Inflammatory macrophage (primary cell): ENCODE measurements at places on chromosomes 2 and 18.

GRCh38 chr2:33073018-33073417 is 126.3 kb downstream of the LTBP1 start:
- DNase-seq, result no peak

DNA sequence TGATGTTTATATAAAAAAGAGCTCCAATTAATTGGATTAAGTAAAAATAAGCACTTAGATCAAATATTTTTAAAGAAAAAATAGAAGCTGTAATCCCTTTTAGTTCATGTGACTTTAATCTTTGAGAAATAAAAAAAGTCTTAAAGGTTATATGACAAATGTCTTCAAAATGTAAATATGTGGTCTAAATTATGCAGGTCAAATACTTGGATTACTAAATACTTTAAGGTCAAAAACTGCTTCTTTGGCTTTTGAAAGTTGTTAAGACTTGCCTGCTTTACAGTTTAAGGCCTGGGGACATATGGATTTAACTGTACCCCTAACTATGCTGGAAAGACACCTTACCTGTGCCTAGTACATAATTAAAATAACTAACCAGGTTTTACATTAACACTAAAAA is 15.5 kb upstream of the PDK1 start:
- DNase-seq, result no peak

DNA sequence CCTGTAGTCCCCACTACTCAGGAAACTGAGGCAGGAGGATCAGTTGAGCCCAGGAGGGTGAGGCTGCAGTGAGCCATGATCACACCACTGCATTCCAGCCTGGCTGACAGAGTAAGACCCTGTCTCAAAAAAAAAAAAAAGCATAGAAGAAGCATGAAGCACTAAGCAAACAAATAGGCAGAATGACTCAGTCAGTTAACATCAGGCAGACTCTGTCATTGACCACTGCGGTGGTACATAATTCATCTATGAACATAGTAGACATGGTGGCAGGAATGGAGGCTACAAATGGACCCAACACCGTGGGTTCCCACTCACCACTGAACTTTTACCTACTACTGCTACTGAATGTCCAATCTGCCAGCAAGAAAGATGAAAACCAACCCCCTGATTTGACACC is 7.6 kb upstream of the ASXL2 start:
- DNase-seq, result no peak

GRCh38 chr18:63730773-63731172 is 28.0 kb downstream of the SERPINB11 start:
- DNase-seq, result no peak

DNA sequence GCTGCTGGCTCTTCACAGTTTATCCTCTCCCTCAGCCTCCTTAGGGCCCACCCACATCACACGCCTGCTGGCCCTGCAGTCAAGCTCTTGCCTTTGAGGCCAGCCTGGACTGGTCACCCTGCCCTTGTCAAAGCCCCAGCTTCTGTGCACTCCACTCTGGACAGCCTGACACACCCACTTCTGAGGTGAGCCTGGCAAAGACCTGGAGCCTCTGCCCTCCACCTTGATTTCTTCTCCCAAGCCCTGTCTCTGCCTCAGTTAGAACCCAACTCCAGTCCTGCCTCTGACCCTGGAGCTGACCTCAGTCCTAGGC is 37.0 kb upstream of the TAF1B start:
- DNase-seq, result no peak

DNA sequence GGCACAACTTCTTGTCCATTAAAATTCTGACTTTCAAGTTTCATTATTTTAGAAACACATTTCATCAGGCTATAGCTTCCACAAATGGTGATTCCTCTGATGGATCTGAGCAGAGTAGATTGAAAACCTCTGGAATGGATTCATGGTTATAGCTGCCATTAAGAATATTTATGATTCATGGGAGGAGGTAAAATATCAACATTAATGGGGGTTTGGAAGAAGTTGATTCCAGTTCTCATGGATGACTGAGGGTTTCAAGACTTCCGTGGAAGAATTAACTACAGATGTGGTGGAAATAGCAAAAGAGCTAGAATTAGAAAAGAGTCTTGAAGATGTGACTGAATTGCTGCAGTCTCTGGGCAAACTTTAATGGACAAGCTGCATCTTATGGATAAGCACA is 797.4 kb downstream of the SUCLG1 start:
- DNase-seq, result no peak

- no peak for DNase-seq
Observed at GRCh38 chr2:86490245-86490644, 49.1 kb downstream of the KDM3A start.

- no peak for DNase-seq
Observed at GRCh38 chr2:45237850-45238542, 228.7 kb upstream of the SIX2 start.

GRCh38 chr2:160010361-160011145 is 51.9 kb downstream of the PLA2R1 start:
- no peak for DNase-seq

- DNase-seq, result no peak
Observed at GRCh38 chr18:3119401-3120341, 100.1 kb downstream of the MYOM1 start.

- DNase-seq, result no peak
Observed at GRCh38 chr2:73614997-73615396, 27.2 kb downstream of the NAT8 start.

- DNase-seq, result no peak
Observed at GRCh38 chr18:11411048-11411447, 198.3 kb upstream of the SLC35G4 start.

GRCh38 chr2:74072565-74072964 is 75.1 kb downstream of the BOLA3 start:
- peak; percentile 68 for DNase-seq

DNA sequence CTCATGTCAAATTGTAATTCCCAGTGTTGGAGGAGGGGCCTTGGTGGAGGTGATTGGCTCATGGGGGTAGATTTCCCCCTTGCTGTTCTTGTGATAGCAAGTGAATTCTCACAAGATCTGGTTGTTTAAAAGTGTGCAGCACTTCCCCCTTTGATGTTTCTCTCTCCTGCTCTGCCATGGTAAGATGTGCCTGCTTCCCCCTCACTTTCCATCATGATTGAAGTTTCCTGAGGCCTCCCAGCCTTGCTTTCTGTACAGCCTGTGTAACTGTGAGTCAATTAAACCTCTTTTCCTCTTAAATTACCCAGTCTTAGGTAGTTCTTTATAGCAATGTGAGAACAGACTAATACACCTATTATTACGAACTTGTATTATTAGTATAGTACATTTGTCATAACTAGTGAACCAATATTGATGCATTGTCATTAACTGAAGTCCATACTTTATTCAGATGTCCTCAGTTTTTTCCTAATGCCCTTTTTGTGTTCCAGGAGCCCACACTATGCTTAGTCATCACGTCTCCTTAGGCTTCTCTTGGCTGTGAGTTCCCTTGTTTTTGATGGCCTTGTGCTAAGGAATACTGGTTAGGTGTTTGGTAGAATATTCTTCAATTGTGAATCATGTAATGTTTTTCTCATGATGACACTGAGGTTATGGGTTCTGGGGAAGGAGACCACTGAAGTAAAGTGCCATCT is 4.5 kb upstream of the MAP3K2 start:
- peak; percentile 35 for DNase-seq

GRCh38 chr2:202965810-202966460 is 48.7 kb upstream of the NBEAL1 start:
- peak; percentile 73 for DNase-seq

DNA sequence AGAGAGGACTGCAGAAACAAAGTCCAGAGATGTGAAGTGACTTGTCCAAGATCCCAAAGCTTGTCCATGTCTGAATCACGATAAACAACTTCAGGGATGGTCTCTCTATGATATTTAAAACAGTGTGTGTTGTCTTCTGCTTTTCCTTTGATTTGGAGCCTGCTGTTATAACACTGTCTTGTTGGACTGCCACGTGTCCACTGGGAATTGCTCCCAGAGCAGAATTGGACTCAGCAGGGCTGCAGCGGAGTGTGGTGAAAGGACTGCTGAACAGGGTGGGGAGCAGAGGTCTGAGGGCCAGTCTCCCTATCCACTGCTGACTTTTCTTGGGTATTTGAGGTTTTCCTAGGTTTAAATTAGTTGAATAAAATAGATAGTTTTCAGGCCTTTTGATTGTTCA is 68.3 kb downstream of the IL1R2 start:
- DNase-seq, result no peak

GRCh38 chr2:70691497-70692140 is 76.4 kb downstream of the ADD2 start:
- DNase-seq, result no peak

DNA sequence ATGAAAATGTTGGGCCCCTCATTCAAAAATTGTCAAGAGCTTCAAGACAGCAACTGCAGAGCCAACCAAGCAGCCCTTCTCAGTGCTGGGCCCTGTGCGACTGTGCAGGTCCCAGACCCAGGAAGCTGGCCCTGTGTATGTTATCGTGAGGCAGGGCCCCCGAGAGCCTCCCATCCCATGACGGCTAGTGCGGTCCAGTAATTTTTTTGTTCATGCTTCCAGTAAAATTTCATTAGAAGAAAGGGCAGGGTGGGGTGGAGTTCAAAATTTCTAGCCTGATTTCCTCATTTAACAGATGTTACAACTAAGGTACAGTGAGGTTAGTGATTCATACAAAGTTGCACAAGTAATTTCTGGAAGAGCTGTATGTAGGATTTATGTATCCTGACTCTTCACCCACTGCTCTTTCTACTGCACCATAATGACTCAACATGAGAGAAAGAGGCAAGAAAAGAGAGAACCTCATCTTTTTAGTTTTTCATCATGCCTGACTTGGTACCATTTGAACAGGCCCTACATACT is 105.5 kb downstream of the ZEB2 start:
- DNase-seq, result peak; percentile 87

DNA sequence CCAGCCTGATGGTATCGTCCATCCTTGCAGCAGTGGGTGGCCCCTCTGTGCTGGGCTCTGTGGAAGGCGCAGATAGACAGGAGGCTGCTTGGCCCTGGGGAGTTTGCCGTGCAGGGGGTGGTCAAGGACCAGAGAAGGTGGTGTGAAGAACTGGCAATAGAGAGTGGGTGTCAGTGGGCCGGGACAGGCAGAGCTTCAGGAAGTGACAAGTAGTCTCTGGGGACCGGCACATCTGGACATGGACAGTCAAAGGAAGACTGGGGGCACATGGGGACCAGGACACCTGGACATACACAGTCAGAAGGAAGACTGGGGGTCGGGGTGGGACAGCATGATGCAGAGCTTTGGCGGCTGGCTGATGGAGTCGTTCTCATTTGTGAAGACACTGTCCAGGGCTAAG is 335.9 kb downstream of the AGAP1 start:
- DNase-seq, result no peak

GRCh38 chr2:1715184-1716013 is 28.9 kb downstream of the PXDN start:
- DNase-seq, result no peak

DNA sequence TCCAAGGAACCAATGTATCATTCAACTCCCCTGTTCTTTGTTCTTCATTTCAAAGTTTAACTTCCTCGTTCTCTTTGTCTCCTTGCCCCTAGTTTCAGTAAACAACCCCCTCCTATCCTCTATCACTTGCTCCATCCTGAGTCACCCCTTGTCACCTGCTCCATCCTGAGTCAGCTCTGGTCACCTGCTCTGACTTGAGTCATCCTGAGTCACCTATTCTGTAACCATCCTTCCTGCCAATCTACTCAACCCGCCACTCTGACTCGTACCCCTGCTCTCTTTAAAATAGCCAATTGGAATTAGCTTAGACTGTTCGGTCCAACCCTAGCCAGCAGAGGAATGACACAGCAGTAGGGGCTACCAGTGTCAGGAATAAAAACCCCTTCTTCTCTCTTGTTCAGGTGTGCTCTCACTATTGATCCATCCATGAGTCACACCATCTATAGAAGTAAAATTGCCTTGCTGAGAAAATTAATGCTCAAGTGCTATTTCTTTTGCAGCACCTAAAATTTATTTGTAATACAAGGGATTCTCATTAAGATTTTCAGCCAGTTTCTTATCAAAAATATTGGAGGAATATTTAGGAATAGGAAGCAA is 326.8 kb downstream of the AKAIN1 start:
- no peak for DNase-seq

DNA sequence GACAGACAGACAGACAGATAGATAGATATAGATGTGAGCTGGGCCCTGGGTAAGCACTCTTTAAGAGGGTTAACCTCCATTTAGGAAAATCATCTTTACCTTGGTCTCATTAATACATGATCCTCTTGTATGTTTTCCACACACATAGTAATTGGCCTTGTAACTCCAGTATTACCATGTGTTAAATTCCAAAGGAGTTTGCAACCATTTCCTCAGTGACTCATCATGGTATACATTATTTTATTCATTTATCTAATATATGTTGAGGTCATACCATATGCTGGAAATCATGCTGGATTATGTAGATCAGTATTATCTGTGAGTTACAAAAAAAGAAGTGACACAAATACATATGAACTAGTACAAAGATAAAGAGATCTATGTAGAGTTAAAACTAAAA is 504.3 kb downstream of the DCC start:
- no peak for DNase-seq

DNA sequence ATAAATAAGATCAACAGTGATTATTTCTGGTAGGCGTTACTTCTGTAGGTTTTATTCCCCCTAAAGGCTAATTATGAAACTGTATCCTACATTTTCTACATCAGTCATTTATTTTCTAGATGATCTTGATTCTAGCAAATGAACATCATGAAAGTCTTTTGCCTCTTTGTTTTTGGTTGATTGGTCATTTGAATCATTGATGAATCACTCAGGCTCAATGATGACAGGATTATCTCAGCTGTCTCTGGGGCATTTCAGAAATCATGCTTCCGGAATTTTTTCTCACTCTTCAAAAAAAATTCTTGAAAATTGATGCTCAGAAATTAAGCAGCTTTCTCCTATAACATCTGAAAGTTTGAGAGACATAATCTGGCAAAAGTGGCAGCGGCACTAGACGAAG is 298.9 kb upstream of the TCF4 start:
- no peak for DNase-seq
